ENCODE measurements at places on chromosomes 7 and 10.
A peak's percentile ranks its signal among the peaks of the same experiment; 100 is the strongest.

- no peak for DNase-seq
These were observed 139.7 kb downstream of the ADCY1 start for GRCh38 chr7:45713669-45714520.

GRCh38 chr10:48254750-48255512 lies 19.6 kb downstream of the FRMPD2 start:
- DNase-seq = no peak

DNA sequence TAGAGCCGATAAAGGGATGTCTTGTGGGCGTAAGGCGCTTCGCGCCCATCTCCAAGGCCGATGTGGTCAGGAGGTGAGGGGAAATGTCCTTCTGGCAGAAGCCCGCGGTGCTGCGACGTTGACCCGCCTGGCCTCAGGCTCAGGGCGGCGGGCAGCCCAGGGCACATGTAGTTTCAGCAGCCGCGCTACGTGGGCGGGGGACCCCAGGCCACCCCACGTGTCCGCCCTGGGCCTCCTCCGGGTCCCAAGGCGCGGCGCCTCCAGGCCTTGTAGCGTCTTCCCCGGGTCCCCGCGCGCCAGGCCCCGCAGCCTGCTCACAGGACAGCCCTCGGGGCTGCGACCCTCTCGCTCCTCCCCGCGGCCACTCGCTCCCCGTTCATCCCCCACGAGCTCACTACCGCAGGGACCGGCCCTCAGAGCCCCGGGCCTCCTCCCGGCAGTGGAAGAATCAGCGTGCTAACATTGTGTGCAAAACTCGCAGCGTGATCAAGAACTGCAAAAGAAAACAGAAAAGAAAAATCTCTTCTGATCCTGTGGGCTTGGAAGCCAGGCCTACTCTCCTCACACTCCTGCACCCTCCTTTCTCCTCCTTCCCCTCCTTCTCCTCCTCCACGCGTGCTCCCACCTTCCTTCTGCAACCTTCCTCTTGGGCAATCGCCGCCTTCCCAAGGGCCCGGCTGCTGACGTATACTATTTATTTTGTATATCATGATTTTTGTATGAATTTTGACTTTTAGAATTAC lies 4.4 kb upstream of the TBX20 start:
- DNase-seq = no peak

- no peak for DNase-seq
These were observed 11.3 kb downstream of the CHCHD3 start for GRCh38 chr7:133070562-133070961.

DNA sequence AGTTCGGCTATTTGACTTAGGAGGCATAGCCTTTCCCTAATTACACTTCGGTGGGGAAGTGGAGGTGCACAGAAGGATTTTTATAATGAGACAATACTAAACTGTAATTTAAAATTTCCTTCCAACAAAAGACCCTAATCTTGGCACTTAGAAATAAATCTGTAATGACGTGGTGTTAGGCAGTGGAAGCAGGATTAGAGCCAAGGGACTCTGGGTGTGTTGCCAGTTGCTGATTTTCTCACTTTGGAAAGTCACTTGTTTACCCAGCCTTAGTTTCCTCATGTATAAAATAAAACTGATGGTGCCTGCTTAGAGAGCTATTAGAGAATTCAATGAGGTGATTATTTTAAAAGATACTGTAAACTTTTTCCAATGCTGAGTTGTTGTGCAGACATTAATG lies 287.2 kb downstream of the AUTS2 start:
- no peak for DNase-seq

DNA sequence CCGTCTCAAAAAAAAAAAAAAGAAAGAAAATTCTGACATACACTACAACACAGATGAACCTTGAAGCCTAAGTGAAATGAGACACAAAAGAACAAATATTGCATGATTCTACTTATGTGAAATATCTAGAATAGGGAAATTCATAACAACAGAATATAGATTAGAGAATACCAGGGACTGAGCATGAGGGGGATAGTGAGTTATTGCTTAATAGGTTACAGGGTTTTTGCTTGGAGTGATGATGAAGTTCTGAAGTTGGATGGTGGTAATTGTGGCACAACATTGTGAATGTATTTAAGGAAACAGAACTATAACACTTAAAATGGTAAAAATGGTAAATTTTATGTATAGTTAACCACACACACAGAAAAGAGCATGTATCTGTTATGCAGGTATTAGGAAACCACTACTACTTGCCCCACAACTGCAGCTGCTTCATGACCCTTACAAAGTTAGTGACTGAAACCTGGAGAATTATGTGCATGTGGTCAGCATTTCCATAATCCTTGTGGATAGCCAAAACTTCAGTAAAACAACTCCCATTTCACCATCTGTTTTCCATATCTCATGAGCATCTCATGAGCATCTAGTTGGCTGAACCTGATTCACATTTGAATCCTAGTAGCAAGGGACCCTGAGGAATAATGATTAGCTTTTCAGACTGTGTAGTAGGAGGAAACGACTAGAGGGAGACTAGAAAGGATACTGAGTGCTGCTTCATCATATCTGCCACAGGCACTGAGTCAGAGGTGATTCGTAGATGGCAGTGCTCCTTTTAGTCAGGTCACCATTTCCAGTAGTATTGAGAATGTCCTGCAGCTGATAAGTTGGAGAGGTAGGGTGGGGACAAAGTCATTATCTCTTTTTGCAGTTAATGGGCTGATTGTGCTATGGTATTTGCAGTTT lies 26.3 kb downstream of the SAMD8 start:
- DNase-seq = no peak

- no peak for DNase-seq
These were observed 83.5 kb downstream of the TSPAN12 start for GRCh38 chr7:120774481-120774880.

DNA sequence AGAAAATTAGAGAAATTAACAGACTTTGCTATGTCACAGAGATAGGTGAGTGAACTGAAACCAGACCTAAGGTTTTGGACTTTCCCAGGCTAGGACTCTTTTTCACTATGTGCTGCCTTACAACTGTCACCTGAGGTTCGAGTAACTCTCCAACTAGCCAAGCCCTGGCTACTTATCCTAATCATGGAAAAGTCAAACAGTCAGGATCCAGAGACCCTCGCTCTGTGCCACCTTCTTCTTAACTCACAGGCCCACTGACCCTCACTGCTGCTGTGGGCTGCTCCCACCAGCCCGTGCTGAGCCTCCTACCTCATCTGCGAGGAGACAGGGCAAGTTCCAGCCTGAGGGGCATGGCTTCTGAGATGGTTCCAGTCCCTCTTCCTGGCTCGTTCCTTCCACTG lies 211.4 kb upstream of the KLF14 start:
- DNase-seq = no peak

DNA sequence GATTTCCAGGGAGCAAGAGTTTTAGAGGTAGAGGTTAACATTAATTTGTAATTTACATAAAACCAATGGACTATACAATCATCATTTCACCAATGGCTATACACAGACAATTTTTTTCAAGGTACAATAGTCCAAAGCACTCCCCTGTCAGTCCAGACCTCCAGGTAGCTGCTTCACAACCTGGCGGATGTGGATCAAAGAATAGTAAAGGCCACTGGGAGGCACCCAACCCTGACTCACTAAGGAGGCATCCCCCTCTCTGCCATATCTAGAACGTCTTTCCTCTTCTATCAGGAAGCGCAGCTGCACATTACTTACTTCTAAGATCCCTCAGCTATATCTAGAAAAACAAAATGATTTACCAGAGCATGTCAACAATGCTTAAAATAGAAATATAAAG lies 217.7 kb upstream of the AOAH start:
- DNase-seq = no peak

DNA sequence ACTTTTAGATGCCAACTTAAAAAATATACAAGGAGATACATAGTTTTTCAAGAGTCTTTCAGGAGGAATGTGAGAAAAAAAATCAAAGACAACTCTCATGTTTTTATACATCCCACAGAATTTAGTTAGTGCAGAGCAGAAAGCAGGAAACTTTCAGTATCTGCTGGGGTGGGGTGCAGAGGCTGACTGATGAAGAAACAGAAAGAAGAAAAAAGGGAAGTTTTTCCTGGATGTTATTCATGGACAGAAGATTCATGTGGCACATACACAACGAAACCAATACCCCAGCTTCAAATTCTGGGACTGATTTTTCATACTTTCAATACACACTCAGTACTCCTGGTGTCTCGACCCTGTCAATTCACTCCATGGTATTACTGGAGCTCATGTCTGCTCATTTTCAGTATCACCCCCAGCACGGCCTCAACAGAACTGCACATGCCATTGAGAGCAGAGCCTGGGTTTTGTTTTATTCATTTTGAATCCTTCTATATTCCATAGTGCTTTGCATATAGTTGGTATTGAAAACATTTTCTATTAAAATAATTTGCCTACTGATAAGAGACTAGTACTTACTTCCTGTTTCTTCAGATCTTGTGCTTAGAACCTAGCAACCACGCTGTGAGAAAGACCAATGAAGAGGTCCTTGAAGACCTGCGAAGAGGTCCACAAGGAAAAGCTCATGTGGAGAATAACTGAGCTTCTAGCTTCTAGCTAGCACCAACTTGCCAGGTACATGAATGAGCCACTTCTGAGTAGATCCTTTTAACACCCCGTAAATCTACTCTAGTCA lies 49.0 kb downstream of the NDUFB2 start:
- DNase-seq = no peak

- DNase-seq = no peak
These were observed 695 bp upstream of the VDAC2 start for GRCh38 chr10:75209921-75210281.

DNA sequence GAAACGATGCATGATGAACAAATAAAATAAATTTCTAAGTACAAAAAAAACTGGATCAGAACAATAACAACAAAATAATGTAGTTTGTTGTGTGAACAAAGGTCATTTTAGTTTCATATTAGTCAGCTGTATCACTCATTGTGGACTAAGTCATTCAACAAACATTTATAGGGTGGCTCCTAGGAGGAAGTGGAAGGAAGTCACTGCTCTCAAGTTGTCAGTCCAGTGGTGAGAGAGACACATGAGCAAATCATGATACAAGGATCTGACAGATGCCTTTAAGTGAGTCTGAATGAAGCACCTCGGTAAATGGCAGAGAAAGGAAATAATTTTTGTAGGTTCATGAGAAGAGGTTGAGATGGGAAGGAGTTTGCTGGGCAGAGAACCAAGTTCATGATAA lies 56.8 kb downstream of the EPDR1 start:
- DNase-seq = no peak

GRCh38 chr10:28983799-28984198 lies 305.1 kb upstream of the LYZL1 start:
- DNase-seq = no peak

DNA sequence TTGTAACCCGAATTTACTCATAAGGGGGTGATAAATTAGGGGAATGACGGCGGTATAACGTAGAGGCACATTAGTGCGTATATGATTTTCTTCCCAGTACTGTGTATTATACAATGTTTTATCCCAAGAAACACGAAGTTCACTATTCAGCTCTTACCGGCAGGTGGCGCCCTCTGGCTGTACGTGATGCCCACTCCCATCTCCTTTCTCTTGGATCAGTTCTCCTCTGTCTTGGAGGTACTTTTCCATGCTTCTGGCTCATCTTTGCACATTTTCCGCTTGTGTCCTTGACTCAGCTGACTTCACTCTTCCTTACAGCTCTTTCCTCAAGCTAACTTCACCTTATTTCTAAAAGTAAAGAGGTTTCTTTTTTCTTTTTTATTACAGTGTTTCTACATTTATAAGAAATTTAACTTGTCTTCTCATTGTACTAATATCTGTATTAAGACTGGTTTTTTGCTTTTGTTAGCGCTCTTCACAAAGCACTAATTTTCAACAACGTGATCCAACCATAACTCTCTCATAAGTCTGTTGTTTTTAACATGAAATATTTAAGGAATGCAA lies 21.3 kb downstream of the TMEM176B start:
- peak; percentile 63 for DNase-seq

- DNase-seq = peak; percentile 37
These were observed 81.9 kb upstream of the DYNC1I1 start for GRCh38 chr7:95690367-95690947.

- peak; percentile 46 for DNase-seq
These were observed at the start of gene GRM8 for GRCh38 chr7:127252778-127253280. Gene GRM8 (minus strand): TSS chr7:127252941.

DNA sequence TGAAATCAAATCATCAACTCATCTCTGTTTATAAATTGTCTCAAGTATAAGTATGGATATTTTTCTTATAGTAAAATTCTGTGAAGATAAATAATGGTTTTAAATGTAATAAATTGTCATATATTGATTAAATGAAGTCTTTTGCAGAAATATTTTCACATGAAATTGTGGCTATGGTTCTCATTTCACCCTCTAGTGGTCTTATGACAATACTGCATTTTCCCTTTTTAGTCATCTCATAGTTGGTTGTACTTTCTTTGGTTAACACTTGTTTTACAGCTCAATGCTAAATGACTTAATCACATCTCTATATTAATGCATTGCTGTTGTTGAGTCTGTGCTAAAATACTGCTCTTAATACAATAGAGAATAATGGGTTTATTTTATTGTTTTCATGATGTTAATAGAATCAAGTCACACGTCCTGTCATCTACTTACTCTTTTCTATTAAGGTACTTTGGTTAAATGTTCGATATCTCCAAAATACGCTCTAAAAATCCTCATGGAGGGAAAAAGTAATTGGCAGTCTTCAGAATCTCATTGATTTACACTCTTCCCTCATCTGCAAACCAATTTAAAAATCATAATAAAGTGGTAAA lies 38.0 kb upstream of the CACNA2D1 start:
- peak; percentile 29 for DNase-seq

DNA sequence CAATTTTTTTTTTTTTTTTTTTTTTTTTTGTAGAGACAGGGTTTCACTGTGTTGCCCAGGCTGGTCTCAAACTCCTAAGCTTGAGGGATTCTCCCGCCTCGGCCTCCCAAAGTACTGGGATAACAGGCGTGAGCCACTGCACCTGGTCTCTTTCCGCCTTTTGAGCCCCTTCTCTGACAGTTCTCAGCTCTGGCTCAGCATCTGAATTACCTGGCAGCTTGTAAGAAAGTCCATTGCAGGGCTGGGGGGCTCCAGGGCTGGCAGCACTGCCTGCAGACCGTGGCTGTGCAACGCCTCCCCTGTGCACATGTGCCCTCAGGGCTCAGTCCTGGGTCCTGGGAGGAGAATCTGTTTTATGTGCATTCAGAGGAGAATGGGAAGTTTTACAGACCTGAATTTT lies 37.6 kb downstream of the VWA2 start:
- no peak for DNase-seq

DNA sequence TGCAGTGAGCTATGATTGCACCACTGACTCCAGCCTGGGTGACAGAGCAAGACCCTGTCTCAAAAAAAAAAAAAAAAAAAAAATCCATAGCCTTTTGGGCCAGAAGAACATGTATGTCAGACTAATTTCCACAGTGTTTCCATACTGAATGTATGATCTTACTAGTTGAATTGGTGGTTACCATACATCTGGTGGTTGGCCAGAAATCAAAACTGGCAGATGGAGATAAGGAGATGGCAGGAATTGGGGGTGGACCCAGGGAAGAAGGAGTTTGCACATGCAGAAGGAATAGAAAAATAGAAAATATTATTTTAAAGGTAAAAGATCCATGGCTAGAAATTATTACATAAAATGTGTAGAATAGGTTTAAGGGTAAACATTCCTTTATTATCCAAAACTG lies 3.7 kb upstream of the ATOH7 start:
- no peak for DNase-seq

All from NCI-H748 treated with DMSO at 0.1 percent for 48 hours (cell line).